CD8-positive, alpha-beta T cell (primary cell): ENCODE measurements at places on chromosomes 13 and 19.

DNA sequence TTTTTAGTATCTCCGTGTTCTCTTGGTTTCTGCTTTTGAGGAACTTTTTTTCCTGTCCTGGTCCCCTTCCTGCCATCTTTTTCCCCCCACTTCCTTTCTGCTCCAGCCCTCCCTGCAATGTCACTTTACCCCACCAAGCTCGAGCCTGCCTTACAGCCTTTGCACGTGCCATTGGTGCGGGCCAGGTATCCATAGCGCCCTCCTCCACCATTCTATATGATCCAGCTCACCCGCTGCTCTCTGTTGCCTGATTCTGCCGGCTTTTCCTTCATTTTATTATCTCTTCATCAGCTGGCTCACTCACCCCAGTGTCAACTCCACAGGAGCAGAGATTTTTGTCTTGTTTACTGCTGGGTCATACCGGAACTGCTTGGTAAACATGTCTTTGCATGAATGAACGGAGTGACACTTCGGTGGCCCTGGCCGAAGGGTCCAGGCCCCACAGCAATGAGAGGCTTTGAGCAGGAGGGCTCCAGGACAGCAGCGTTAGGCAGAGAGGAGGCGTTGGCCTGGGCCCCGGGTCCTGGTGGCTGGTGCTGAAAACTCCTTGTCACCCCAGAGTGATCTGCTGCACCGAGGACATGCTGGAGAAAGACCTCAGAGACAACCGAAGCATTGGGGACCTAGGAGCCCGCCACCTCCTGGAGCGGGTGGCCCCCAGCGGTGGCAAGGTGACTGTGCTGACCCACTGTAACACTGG is 1.2 kb downstream of the MRI1 start:
- DNase-seq, result no peak

- no peak for DNase-seq
These were observed 10.5 kb upstream of the PLIN3 start for GRCh38 chr19:4877753-4878490.

- DNase-seq, result no peak
These were observed 32.9 kb upstream of the FEM1A start for GRCh38 chr19:4758659-4759058.

DNA sequence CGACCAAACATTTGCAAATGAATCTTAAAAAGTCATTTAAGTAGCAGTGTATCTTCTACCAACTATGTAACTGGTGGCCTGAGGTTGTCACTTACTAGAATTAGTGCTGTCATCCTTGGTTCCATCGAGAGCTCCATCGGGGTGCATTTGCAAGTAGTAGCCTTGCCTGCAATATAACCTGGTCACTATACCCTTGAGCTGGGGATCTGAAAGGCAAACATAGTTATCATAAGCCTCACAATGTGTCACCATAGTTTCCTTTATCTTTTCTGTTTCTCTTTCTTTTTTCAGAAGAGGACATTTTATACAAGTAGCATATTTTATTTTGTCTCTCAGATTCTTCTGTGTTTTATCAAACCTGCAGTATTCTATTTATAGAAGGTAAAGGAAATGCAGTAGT is 422.6 kb downstream of the ITGBL1 start:
- no peak for DNase-seq

- DNase-seq, result no peak
These were observed 44.8 kb upstream of the FNDC3A start for GRCh38 chr13:48930918-48931317.
